ENCODE measurements at places on chromosomes 4 and X. TPM values are rescaled to one million over a fixed set of nuclear protein-coding genes. Genes with fewer than 3 reads are reported as not detected.

KIT gene
- polyA plus RNA-seq = 2.3 TPM

P2RY8 gene
- 12.9 TPM for polyA plus RNA-seq

NPY1R gene
- polyA plus RNA-seq = 2.2 TPM

PPEF2 gene
- 0.07 TPM for polyA plus RNA-seq

ANKRD37 gene
- polyA plus RNA-seq = 13.6 TPM

PPP1R2C gene
- polyA plus RNA-seq = not detected

SSX1 gene
- 0.09 TPM for polyA plus RNA-seq

HTRA3 gene
- polyA plus RNA-seq = 2.1 TPM

XPNPEP2 gene
- 0.62 TPM for polyA plus RNA-seq

CFP gene
- 27.8 TPM for polyA plus RNA-seq
